ENCODE measurements at places on chromosomes 11 and 22. TPM values are rescaled to one million over a fixed set of nuclear protein-coding genes. Genes with fewer than 3 reads are reported as not detected.
A peak's percentile ranks its signal among the peaks of the same experiment; 100 is the strongest.

The TMEM86A gene
- total RNA-seq, result 1.6 TPM

- no peak for DNase-seq
- H3K4me1 ChIP-seq, result no peaks in the 10 kb centered on the region
- no peaks in the 10 kb centered on the region for H3K27me3 ChIP-seq
- H3K36me3 ChIP-seq, result no peaks in the 10 kb centered on the region
Observed at GRCh38 chr22:48393885-48394284, 1433.8 kb downstream of the BRD1 start.

- no peaks in the 10 kb centered on the region for H3K27me3 ChIP-seq
- no peak overlapping the region for H3K4me3 ChIP-seq
- no peaks in the 10 kb centered on the region for H3K4me1 ChIP-seq
- H3K36me3 ChIP-seq, result no peaks in the 10 kb centered on the region
Observed at GRCh38 chr22:25754527-25755202, 12.7 kb downstream of the MYO18B start.

The LARGE1 gene
- total RNA-seq, result 1.3 TPM

The LRRC55 gene
- total RNA-seq, result not detected

The PATL1 gene
- total RNA-seq, result 23.1 TPM

DNA sequence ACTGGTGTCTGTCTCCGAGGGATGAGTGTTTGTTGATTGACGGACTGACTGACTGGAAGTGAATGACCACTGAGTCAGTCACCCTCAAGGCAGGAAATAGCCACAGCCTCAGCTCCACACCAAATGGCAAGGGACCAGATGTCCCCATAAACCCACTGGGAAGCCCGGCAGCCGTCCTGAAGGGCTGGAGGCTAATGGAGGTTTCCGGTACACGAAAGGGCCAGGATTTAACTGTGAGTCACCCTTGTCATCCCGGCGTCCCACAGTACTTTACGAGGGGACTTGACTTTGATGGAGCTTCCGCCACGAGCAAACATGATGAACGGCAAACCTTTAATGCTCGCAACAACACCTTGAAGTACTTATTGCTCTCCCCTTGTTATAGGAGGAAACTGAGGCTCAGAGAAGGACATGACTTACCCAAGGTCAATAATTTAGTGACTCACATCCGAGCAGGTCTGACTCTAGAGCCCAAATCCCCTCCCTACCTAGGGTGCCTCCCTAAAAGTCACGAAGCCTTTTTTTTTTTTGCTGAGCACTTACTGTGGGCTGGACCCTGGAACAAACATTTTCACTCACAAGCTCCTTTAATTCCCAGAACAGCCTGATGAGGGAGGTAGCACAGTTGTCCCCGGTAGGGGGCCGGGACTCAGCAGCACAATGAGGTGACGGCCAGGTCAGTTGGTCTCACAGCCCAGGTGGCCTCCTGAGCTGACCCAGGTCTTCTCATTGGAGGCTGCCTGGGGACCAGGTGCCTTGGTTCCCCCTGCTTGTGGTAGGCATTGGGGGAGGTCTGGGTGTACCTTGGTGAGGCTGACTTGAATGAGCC is 25.2 kb upstream of the GCAT start:
- no peak overlapping the region for H3K4me3 ChIP-seq
- peak overlapping the region; percentile 89 for H3K27ac ChIP-seq
- peaks cover 45% of the 10 kb centered on the region for H3K4me1 ChIP-seq
- no peaks in the 10 kb centered on the region for H3K36me3 ChIP-seq

The CD3E gene
- not detected for total RNA-seq

The CCDC88B gene
- 19.6 TPM for total RNA-seq

DNA sequence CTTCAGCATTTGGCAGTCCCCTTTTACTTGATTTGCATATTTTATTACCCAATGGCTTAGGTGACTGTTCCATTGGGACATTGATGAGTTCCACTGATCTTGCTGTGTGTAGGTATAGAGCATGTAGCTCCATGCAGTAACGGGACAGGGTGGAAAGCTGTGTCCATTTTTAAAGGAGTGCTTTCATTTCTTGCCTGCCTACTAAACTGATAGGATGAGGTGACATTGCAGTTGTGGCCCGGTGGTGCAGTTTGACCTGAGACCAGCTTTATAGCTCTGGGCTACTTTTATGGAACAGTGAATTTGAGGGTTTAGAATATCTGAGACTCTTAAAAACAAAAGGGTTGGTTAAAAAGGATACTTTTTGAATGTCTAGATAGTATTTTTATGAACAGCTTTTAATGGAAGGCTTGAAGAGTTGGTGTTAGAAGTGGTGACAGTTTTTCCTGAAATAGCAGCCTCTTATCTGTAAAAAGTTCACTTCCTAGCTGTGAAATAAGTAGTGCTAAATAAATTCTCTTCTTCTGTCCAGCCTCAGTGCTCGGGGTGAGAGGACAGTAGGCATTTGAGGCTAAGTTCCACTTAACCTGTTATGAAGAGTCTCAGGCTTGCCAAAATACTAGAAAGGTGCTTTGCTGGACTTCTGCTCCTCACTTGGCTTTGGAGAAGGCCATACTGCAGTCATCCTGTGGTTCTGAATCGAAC is 27.0 kb downstream of the NAT10 start:
- H3K27ac ChIP-seq, result no peak overlapping the region
- H3K27me3 ChIP-seq, result no peaks in the 10 kb centered on the region
- DNase-seq, result no peak

DNA sequence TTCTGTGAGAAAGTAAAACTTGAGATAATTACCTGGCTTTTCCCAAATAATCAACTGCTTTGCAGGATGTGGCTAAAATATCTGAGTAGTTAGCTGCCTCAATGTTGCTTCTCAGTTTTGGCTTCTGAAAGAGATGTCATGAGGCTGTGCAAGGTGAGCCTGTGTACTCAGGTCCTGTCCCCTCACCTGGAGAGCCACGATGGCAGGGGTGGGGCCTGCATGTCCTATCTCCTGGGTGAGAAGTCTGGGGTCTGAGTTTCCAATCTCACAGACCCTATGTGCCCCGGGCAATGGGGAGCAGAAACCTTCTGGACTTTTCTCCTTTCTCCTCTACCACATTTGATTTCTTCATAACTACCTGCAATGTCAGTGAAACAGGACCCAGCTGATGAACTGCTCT is 338.6 kb upstream of the B3GAT1 start:
- DNase-seq, result no peak
- H3K27me3 ChIP-seq, result peaks cover 9% of the 10 kb centered on the region
- no peaks in the 10 kb centered on the region for H3K4me1 ChIP-seq
- no peak overlapping the region for H3K27ac ChIP-seq
- H3K4me3 ChIP-seq, result no peak overlapping the region

DNA sequence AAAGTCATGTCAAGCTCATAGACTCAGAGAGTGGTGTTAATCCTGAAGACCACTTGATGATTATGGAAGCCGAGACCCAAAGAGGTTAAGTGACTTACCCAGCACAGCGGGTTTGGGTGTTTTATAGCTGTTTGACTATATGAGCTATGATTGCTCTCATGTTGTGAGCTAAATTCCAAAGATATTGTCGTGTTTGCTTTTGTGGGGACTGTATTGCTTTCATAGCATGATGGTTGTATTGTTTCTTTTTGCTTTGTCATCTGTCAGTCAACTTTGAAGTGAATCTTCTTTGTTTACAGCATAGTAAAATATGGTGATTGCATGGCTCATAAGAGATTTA is 23.7 kb downstream of the NF2 start:
- H3K27me3 ChIP-seq, result no peaks in the 10 kb centered on the region
- peak overlapping the region; percentile 45 for H3K4me3 ChIP-seq
- H3K4me1 ChIP-seq, result peaks cover 77% of the 10 kb centered on the region
- peak overlapping the region; percentile 88 for H3K27ac ChIP-seq

DNA sequence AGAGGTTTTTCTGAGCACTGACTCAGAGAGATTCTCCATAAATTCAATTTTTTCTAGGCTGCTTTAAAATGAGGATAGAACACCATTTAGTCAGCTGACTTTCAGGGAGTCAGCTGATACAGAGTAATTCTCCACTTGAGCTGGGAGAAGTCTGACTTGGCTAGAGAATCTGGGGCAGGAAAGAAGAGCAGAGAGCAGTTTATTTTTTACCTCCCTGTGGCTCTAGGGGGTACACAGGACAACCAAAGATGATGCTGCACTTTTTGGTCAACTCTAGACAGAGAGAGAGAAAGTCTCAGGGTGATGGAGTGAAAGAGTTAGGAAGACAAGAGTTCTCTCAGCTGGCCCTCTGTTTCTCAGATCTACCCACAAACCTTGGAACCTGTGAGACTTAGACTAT is 67.3 kb upstream of the EED start:
- peaks cover 35% of the 10 kb centered on the region for H3K4me1 ChIP-seq
- H3K27me3 ChIP-seq, result no peaks in the 10 kb centered on the region
- H3K36me3 ChIP-seq, result no peaks in the 10 kb centered on the region
- no peak overlapping the region for H3K4me3 ChIP-seq

DNA sequence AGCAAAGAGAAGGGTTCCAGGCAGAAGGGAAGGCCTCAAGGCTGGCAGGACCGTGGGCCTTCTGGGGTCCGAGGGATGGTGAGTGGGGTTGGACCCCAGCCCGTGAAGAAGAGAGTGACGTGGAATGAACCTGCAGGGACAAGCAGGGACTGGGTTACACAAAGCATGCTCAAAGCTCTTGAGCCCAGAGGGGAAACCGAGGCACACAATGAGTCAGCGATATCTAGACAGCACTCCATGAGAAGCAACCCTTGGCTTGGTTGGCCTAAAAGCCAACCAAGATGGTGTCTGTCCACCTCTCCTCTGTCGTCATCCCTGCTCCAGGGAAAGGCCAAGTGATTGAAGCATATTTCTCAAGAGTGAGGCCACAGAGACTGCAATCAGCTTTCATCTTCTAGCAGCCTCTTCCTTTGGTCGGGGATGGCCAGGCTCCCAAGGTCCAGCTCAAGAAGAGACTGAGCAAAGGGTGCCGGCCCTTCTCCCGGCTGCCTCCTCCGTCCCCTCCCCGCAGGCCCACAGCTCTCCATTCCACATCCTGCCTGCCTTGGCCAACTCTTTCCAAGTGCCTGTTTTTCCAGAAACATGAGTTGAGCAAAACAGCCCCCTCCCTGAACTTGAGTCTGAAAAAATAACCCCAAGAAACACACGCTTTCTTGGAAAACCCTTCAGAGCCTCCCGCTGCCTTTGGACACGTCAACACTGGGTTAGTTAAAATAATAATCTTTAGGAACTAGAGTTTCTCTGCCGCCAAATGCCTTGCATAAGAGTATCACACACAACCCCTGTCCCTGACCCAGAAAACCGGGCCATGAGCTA is 556.6 kb downstream of the MIAT start:
- peaks cover 12% of the 10 kb centered on the region for H3K27me3 ChIP-seq
- H3K27ac ChIP-seq, result no peak overlapping the region
- H3K4me1 ChIP-seq, result no peaks in the 10 kb centered on the region
- H3K36me3 ChIP-seq, result no peaks in the 10 kb centered on the region
- no peak for DNase-seq

DNA sequence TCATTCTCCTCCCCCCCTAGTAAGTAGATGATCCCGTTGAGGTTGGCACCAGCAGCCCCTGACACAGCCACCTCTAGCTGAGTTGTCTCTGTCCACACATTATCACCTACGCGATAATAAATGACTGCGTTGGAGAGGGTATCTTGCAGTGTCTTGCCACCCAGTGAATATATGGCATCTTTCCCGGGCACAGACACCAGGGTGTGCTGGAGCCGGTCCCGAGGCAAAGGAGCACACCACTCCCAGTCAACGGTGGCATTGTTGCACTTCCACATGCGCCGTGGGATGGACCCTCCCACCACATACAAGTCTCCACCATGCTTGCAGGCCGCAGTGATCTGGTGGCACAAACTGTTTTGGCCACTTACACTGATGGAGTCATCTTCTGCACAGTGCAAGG is 5.4 kb downstream of the KBTBD4 start:
- no peak overlapping the region for H3K27ac ChIP-seq
- H3K27me3 ChIP-seq, result no peaks in the 10 kb centered on the region
- no peak for DNase-seq
- H3K4me1 ChIP-seq, result peaks cover 14% of the 10 kb centered on the region

DNA sequence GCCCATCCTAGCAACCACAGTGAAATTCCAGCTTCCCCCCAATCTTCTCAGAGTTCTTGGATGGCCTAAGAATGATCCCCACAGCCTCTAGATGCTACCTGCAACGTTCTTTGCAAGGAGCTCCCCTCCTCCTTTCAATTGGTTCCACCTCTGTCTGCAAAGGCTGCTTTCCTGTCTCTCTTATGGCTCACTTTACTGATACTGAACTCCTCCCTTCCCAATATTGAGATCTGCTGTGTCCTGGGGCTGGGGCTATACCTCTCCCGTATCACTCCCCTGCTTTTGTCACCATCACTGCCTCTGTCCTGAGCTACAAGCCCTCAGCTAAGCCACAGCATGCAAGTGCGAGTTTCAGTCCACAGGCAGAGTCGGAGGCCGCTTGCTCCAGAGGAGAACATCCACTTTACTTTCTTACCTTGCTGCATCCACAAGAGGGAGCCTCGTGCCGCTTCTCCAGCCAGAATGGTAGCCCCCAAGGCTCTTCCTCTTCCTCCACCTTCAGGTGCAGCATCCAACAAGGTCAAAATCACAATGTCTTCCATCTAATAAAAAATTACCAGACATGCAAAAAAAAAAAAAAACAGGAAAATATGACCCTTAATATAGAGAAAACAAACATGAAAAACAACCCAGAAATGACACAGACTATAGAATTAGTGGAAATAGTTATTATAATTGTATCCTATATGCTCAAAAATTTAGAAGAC is 48.6 kb upstream of the TMEM45B start:
- no peak overlapping the region for H3K4me3 ChIP-seq
- peaks cover 30% of the 10 kb centered on the region for H3K4me1 ChIP-seq
- DNase-seq, result peak; percentile 69
- no peaks in the 10 kb centered on the region for H3K36me3 ChIP-seq

- peaks cover 26% of the 10 kb centered on the region for H3K27me3 ChIP-seq
- H3K27ac ChIP-seq, result no peak overlapping the region
- peak overlapping the region; percentile 57 for H3K4me3 ChIP-seq
- peak; percentile 90 for DNase-seq
Observed at GRCh38 chr11:96464700-96465307, 75.0 kb downstream of the JRKL start.

The PPFIBP2 gene
- 3.3 TPM for total RNA-seq

The MS4A7 gene
- total RNA-seq, result 2.1 TPM

- no peak overlapping the region for H3K4me3 ChIP-seq
- peaks cover 4% of the 10 kb centered on the region for H3K4me1 ChIP-seq
- DNase-seq, result no peak
- no peaks in the 10 kb centered on the region for H3K36me3 ChIP-seq
- no peaks in the 10 kb centered on the region for H3K27me3 ChIP-seq
- H3K27ac ChIP-seq, result no peak overlapping the region
Observed at GRCh38 chr11:63610604-63611394, 3.4 kb downstream of the PLAAT3 start.

Data from PC-3 (cell line).